Aorta (tissue), 5 donors: ENCODE measurements at places on chromosomes 4 and X.

GRCh38 chrX:122982521-122982920 is 201.6 kb upstream of the GRIA3 start:
- DNase-seq: no peak

GRCh38 chrX:48883729-48884128 is 13.8 kb downstream of the TIMM17B start:
- DNase-seq: peak; percentile 32

DNA sequence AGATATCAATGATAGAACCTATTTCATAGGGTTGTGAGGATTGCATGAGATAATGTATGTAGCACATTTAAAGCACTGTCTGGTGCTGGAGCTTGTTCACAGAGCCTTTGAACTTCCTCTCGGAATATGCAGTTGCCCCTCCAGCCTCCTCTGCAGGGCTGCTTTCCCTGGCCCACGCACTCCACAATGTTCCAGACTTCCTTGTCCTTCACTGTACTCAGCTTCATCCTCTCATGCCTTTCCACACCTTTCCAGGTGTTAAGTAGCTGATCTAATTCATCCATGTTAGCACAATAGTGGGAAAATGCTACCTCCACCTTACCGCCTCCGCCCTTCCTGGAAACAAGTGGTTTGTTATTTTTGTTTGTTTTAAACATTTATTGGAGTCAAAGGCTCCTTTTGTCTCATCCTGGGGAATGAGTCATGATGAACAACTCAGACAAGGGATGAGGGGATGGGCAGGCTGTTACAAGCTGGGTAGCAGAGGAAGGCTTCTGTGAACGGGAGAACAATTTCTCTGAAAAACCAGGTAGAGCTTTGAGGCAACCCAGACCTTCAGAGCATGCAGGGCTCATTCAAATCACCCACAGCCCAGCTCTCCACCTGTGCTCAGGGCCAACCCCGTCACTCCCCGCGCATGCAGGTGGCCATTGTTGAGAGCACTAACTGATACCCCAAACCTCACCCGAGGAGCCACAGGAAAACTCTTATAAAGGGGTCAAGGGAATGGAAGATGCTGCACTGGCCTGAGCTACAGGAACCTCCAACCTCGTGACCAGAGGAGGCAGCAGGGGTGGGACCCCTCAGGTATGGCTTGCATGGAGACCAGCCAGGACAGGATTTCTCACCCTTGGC is 84.9 kb upstream of the TBL1X start:
- no peak for DNase-seq

DNA sequence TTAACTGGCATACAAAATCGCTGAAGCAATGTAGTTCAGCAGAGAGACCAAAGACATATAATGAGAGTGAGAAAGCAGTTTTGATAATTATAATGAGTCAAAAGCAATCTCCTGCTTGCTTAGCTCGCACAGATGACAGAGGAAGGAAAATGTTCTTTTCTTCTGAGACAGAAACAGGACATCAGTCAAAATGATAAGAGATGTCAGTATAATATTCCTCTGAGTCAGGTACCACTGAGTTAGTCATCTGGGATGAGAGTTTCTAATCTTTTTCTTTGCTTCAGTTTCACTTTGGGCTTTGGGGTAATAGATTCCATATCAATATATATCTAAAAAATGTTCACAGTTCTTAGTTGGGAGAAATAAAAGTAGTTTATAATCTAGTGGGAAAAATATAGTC is 387.2 kb downstream of the PCDH7 start:
- no peak for DNase-seq

DNA sequence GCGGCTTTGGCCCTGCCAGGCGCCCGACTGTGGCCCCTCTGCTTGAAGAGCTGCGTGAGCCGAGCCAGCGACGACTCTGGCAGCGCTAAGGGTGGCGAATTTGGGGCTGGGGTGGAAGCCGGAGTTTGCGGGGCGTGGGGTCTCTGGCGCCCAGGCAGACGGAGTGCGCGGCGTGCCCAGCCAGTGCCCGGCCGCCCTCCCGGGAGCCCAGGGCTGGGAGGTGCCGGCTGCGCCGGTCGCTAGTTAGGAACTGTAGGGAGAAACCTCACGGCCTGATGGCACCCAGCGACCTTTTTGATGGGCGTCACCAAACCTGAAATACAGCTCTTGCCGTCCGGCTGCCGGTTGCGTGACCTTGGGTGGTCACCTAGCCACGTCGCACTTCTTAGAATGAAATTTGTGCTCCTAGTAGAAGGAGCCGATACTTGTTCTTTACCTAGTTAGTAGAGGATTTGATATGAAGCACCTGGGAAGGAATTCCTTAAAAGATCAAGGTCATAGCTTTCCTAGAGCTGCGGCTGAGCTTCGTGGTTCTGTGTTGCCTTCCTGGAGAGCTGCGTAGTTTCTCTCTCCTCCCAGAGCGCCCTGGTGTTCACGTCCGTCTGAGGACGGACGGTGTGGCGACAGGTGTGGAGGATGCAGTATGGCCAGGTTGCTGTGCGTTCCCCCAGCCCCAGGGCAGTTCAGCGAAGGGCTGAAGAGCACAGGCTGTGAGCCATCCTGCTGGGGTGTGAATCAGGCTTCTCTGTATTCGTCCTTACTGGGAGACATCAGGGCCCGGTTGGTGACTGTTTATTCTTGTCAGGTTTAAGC is 680 bp downstream of the MAEA start:
- DNase-seq: peak; percentile 49

GRCh38 chr4:175953960-175954521 is 111.6 kb upstream of the WDR17 start:
- no peak for DNase-seq

DNA sequence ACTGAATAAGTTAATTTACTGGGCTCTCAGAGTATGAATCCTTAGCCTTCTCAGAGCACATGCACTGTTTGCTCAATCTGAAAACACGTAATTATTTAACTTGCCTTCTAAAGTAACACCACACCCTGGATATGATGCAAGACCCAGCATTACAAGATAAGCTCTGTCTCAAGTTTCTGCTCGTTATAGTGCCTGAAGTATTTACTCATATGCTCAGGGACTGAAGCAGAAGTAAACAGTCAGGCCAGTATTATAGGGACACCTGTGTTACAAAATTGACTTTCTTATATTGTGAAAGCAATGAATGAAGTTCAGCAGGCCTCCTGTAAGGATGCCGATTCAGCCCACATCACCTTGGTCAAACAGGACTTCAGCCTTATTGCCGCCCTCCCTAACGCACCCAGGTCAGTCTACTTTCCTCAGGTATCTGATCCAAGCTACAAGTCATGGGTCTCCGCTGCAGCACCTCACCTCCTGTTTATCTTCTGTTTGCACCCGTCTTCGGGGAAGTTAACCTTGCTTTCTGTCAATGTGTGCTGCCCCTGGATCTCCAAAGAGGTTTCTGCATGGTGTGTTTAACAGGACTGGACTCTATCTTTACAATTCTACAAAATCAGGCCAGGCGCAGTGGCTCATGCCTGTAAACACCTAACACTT is 42.8 kb upstream of the KLF3 start:
- DNase-seq: no peak

- no peak for DNase-seq
These were observed 218.6 kb upstream of the GK2 start for GRCh38 chr4:79626611-79627010.

DNA sequence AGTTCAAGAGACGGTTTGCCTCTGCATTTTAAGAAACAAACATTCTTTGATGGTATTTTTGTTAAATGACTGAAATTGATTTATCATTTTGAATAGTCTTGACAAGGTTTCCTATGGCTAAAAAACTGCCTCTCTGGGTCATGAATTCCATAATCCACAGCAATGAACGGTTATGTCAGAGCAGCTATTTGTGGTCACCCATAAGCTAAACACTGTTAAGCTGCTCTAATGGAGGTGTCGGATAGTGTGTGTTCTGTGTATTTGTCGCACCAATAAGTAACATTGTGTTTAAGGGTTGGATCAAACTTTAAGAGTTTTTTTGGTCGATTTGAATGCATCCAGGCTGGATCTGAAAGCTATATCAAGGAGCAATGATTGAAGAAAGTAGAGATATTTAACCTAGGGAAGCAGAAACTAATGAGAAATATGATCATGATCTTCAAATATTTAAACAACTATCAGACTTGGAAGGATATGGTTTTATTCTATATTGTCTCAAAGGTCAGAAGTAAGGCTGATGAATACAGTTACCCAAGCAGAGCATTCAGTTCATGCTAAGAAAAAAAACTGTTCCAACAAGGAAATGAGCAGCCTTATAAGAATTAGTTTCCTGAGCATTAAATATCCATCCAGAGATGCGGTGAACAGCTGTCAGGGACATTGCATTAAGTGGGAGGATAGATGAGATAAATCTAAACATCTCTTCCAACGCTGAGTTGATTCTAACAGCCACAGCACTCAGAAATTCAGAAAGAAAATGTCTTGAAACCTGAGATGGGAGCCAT is 232.3 kb upstream of the RPS6KA3 start:
- no peak for DNase-seq

DNA sequence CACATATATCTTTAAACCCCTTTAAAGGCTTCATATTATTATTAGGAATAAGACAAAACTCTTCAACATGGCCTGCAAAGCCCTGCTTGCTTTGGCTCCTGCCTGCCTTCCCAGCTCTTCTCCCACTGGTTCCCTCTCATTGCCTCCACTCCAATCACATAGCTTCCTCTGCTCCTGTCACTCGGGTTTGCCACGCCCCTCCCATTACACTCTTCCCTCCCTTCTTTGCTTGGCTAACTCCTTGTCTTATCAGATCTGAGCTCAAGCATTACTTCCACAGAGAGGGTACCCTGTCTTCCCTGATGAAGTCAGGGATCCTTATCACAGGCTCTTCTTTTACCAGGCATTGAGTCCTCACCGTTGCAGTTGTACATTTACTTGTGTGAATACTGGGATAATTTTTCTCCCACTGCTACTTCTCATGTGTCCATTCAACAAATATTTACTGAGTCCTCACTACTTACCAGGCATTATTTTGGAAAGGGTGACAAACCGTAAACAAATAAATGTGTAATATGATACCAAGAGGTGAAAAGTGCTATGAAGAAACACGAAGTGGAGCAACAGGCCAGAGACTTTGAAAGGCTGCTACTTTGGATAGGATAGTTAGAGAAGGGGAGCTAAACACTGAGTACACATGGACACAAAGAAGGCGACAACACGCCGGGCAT is 3.2 kb upstream of the VGLL1 start:
- DNase-seq: no peak

DNA sequence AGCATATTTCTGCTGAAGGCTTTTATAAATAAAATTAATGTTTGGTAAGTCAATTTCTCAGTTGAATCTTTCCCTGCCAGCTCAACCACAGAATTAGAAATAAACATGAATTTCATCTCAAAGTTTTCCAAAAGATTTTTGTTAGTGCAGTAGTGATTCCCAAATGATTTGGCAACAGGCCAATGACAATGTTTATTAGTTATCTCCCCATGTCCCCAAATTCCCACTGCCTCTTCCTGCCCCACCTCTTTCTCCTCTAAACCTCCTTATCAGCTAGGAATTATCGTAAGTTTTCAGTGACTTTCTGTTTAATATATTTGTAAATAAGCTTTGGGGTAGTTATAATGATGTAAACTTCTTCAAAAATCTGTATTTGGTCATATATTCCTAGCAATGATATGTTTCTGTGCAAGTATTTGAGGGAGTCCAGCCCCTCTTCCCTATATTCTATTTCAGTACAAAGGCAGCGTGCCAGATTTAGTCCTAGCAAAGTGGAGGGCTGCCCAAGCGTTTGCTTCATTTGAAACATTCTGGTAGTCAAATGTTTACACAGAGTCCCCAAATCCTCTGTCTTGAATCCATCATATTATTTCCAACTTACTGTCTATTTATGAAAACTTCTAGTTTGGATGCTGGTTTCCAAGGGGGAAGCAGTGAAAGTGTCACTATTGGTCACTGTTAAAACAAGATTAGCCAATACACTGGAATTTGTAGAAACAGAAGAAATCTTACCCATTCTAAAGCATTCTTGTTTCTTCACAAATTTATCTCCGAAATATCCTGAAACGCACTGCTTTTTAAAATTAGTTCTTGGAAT is 33.7 kb upstream of the ANKRD50 start:
- DNase-seq: no peak

DNA sequence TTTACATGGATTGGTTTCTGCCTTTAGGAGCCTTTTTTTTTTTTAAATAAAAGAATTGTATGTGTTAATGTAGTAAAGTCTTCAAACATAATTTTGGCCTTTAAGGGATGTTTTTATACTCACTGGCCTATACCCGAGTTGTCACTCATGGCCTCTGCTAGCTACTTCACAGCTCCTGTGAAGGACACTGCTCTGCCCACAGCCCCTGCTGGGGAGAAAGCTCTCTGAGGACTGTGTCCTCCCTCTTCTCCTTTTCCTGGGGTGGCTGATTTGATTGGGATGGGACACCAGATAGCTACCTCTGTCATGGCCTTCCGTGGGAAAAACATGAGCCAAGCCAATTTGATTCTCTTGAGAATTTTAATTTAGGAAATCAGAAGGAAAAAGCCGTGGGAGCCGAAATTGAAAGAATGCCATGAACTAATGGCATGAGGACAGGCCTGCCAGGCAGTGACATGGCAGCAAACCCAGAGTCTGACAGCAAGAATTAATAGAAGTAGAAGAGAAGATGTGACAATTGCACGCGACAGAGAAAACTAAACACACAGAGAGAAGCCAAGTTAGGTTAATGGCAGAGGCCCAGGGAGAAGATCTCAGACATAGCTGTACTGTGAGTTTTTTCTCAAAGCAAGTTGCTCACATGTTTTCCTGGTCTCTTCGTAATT is 81.4 kb downstream of the ARHGAP10 start:
- no peak for DNase-seq

DNA sequence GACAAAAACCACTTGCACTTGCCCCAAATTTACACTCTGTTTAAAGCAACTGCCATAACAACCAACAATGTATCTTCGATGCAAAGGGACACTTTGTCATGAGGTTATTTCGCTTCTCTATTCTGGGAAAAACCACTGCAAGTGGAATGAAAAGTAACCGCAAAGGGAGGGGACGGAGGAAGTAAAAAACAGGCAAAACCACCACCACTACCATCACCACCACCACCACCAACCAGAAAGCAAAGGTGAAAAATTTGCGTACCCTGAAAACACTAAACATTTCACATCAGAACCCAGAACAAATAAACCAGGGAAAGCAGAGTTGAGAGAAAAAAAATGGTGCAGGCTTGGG is 1.2 kb upstream of the N4BP2 start:
- DNase-seq: no peak

DNA sequence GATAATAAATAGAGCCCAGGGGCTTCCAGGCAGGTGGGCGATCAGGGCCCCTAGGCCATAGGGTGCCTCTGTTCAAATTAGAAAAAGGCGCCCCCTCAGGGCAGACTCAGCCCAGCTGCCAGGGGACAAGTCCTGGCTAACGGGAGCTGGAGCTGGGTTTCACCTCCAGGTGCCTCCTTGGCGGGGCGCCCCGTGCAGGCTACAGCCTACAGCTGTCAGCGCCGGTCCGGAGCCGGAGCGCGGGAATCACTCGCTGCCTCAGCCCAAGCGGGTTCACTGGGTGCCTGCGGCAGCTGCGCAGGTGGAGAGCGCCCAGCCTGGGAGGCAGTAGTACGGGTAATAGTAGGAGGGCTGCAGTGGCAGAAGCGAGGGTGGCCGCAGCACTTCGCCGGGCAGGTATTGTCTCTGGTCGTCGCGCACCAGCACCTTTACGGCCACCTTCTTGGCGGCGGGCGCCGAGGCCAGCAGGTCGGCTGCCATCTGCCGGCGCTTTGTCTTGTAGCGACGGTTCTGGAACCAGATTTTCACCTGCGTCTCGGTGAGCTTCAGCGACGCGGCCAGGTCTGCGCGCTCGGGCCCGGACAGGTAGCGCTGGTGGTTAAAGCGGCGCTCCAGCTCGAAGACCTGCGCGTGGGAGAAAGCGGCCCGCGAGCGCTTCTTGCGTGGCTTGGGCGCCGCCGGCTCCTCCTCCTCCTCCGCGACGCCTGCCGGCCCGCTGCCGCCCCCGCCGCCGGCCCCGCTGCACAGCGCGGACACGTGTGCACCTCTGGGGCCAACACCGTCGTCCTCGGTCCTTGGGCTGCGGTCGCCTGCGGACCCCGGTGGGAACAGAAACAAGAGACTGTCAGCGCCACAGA is 2.4 kb downstream of the NKX3-2 start:
- no peak for DNase-seq
